Cardiac septum (tissue), 1 donor: ENCODE measurements at places on chromosomes 7 and 10. TPM values are rescaled to one million over a fixed set of nuclear protein-coding genes. Genes with fewer than 3 reads are reported as not detected.

Gene AKR1C8
- total RNA-seq, result 0.86 TPM

Gene SPDYE2
- not detected for total RNA-seq

Gene AGMO
- 0.40 TPM for total RNA-seq

Gene ACTL6B
- not detected for total RNA-seq

Gene AASS
- 20.6 TPM for total RNA-seq

Gene DKK1
- 0.19 TPM for total RNA-seq

Gene INTS1
- total RNA-seq, result 54.7 TPM

Gene KIF20B
- total RNA-seq, result 1.9 TPM

Gene CCL24
- not detected for total RNA-seq

Gene RNF148
- total RNA-seq, result 0.48 TPM

Gene TMEM176B
- 44.9 TPM for total RNA-seq

Gene CACUL1
- 31.6 TPM for total RNA-seq

- DNase-seq, result no peak
These were observed 290.7 kb downstream of the KLF6 start for GRCh38 chr10:3494131-3494837.

DNA sequence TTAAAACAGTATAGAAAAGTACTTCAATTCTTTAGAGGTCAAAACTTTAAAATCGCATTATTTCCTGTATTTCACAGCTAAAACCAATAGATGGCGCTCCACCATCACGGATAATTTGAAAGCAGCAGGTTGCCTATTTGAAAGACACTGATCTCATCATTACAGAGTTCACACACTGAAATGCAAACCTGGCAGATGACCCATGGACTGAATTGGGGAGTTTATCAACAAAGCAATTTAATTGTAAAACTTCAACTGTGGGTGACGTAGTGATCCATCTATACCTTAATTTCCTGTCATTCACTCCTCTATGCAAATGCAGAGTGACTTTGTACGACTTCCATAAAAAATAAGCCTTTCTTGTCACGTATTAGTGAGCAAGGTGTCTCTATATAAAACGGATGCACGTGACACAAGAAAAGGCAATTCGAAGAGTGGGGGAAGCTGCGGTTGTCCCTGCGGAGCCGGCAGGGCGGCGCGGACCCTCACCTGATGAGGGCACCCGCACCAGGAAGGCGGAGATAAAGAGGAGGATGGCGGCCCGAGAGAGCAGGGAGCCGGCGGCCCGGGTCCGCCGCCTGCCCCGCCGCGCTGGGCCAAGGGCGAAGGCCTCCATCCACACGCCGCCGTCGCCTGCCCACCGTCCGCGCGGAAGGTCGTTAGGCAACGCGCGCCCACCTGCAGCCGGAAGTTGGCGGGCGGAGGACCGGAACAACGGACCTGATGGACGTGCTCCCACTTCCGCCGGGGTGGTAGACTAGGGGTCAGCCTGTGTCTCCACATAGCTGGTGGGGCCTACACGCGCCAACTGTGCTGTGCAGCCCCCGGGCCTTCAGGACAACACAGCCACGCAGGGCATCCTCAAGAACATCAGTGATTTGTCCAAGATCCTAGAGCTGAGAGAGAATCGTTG lies at the start of gene ZPBP:
Gene ZPBP, minus strand, starts transcription at position 668 of the 913 bp plus-strand sequence. Its CDS starts 52 bp downstream, at position 616.
- no peak for DNase-seq

DNA sequence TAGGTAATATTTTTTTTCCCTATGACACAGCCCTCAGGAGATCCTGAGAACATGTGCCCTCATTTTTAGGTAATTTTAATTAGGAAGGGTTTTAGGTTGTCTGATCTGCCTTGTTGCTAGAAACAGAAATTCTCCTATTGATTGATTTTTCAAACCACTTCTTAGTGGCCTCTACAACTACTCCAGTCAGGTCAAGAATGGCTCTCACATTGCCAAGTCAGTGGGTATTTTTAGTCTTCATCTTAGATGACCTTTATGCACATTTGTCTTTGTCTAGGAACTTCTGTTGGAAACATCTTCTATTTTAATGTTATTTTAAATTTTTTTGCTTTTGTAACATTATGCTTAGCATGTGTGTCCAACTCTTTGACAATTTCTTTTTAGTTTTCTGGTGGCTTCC lies 162.3 kb downstream of the MLLT10 start:
- no peak for DNase-seq

DNA sequence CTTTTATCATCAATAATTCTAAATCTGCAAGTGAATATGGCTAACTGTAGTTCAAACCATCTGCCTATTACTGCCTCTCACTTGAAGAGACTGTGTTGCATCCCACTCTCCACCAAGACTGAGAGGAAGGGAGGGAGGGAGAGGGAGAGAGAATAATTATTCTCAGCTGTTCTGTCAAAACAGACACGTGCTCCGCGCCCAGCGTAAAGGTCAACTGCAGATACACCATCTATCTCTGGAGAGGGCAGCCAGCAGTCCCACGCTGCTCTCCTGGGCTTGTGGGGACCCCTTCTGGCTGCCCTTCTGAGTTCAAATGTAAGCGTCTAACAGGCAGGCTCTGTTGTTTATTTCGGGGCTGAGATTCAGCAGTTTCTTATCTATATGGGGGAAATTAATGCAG lies 625.5 kb upstream of the GALNT17 start:
- no peak for DNase-seq

GRCh38 chr10:77680065-77680464 lies 42.5 kb upstream of the KCNMA1 start:
- DNase-seq, result no peak

DNA sequence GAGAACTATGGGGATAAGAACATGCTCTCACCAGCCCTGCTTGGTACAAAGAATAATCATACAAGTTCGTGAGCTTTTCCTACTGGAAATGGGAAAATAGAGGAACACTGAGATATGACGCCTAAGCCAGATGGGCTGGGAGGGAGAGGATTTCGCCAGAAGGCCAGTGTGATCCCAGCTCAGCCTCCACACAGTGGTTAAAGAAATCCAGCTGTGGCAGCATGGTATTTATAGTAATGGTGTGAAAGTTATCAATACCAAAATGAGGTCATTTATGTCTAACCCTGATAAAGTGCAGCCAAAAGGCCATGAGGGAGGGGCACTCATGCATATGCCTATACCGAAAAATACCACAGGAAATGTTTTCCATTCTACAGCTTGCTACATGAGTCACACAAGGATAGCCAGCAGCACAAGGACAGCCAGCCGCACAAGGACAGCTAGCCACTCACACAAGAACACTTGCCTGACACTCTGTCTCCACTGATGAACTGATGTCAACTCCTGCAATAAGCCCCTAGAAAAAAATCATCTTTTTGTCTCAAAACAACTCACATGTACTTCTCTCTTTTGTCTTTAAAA lies 49.4 kb downstream of the FRMPD2 start:
- DNase-seq, result no peak

- DNase-seq, result no peak
These were observed 226.7 kb downstream of the EXOC4 start for GRCh38 chr7:133479456-133480065.

DNA sequence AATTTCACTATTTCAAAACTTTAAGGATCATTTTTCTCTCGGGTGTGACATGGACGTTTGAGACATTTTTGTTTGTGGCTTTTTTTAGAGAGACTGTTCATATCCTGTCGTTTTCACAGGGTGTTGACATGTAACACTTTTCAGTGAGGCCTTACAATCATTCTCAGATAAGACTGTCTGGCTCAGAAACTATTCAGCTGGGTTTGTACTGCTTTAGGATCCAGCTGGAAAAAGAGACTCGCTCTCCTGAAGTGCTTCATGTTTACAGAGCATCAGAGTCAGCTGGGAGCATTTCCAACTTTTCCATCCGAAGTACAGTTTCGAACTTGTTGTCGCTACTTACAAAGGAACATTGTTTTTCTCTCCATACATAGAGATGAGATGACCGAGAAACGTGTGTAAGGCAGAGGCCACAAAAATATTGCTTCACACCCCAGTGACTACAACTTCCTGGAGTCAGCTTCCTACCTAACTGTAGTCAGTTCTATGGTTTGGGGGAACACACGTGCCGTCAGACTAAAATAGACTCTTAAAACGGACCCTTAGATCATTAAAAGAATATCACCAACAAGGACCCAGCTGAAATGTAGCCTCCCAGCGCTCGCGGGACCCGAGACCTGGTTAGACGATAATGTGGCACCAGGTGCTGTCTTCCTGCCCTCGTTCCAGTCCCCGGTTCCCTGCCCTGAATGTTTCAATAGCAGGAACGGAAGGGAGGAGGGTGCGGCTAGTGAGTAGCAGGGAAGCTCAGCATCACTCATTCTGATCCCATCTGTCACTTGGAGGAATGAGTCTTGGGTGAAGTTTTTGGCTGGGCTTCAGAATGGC lies 78.0 kb downstream of the MKI67 start:
- peak; percentile 70 for DNase-seq

GRCh38 chr10:59557052-59557451 lies 152.6 kb downstream of the SLC16A9 start:
- no peak for DNase-seq

DNA sequence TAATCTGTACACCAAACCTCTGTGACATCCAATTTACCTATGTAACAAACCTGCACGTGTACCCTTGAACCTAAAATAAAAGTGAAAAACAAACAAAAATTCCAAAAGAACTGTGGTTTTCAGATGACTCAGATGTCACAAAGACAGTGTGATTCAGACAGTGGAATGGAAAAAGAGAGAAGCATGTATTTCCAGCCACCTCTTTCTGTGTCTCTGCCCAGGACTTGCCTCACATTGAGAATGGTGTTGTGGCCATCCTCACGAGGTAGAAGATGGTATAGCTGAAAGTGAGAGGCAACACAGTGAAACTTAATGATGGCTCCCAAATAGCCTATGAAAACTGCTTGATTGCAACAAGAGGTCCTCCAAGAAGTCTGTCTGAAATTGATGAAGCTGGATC lies 78.0 kb downstream of the ARL5B start:
- DNase-seq, result no peak

DNA sequence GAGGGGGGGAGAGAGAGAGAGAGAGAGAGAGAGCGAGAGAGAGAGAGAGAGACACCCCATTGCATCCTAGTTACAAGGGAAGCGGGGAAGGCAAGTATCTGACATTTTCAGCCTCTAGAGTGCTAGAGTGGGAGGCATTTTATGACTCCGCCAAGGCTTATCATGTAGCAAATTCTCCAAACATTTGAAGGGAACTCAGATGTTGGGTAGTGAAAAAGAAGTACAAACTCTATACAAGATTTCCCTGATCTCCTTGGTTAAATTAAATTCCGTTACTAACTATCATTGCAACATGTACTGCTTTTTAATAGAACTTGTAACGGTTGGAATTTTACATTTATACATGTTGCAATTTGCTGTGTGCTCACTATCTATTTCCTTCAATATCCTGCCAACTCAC lies 83.4 kb upstream of the FAM3C start:
- no peak for DNase-seq

- no peak for DNase-seq
These were observed 189.1 kb upstream of the ZMIZ1 start for GRCh38 chr10:78879621-78880020.

DNA sequence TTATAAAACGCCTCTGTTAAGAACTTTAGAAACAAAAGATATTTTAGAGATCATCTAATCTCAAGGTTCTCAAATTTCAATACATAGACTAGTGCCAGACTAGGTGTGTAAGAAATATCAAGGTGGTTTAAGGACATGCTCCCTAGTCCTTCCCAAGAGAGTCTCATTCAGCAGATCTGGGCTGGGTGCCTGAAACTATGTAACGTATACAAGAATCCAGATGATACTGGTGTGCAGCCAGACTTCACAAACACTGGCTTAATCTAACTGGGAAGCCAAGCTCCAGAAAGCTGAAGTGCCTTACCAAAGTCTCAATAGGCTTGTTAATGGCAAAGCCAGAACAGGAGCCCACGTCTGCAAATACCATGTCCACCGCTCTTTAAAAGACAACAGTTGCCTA lies 105.0 kb upstream of the AMPH start:
- DNase-seq, result no peak

DNA sequence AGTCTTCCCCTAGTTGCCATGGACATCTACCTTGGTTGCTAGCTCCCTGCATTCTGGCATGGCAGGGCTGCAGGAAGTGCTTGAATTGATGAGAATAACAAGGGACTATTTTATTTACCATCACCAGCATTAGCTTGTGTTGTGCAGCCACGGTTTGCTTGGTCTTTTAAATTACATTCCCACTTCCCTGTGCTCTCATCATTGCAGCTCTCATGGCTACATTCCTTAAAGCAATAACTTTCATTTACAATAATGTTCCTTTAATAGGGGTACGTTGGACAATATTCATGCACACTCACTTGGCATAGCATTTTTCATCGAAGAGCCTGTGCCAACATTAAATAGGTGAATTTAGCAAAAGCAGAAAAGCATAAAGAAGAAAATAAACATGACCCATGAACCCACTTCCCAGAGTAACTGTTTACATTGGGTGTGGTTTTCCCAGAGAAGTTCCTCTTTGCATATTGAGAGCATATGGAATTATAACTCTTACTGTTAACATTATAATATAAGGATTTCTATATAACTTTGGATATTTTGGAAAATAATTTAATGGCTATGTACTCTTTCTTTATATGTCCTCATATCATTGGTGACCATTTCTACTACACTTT lies 113.2 kb upstream of the VWC2 start:
- DNase-seq, result no peak

- no peak for DNase-seq
These were observed 21.4 kb downstream of the ZKSCAN5 start for GRCh38 chr7:99525713-99526440.

DNA sequence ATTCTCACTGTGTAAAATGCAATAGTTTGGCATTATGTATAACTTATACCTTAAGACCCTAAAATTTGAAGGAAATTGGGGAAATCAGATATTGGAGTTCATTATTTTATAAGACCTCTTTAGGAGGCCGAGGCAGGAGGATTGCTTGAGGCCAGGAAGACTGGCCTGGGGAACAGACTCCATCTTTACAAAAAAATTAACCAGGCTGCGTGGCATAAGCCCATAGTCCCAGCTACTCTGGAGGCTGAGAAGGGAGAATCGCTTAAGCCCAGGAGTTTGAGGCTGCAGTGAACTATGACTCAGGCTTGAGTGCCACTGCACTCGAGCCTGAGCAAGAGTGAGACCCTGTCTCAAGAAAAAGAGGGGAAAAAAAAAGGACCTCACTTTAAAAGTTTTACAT lies 14.0 kb upstream of the PBLD start:
- no peak for DNase-seq

- DNase-seq, result no peak
These were observed 303.5 kb downstream of the SFMBT2 start for GRCh38 chr10:7107285-7107684.

DNA sequence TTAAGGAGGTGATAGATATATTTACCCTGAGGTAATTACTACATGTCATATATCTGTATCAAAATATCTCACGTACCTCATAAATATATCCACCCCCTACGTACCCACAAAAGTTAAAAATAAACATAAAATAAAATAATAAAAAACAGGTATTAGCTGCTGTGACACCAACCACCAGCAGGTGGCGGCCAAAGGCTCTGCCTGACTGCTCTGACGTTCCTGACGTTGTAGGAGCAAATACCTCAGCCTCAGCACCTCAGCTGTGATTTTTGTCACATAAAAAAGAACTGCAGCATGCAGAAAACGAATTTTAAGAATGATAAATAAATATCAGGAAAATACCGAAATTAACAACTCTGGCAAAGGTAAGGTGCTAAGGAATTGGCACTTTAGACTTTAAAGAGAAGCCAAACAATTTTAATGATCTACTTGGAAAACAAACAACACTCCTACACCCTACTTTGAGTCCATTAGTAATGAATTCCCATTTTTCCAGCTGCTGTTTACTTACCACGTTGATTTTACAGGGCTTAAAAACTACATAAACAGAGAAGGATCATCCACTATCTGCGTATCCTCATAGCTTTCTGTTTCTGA lies 125.4 kb upstream of the TARP start:
- no peak for DNase-seq

GRCh38 chr7:1713502-1714484 lies 43.7 kb downstream of the ELFN1 start:
- peak; percentile 84 for DNase-seq
